ENCODE measurements at places on chromosomes 2 and 18.

GRCh38 chr2:236728916-236729670 is 159.5 kb downstream of the ACKR3 start:
- DNase-seq: no peak

GRCh38 chr2:3532941-3533340 is 13.6 kb upstream of the ADI1 start:
- DNase-seq: no peak

DNA sequence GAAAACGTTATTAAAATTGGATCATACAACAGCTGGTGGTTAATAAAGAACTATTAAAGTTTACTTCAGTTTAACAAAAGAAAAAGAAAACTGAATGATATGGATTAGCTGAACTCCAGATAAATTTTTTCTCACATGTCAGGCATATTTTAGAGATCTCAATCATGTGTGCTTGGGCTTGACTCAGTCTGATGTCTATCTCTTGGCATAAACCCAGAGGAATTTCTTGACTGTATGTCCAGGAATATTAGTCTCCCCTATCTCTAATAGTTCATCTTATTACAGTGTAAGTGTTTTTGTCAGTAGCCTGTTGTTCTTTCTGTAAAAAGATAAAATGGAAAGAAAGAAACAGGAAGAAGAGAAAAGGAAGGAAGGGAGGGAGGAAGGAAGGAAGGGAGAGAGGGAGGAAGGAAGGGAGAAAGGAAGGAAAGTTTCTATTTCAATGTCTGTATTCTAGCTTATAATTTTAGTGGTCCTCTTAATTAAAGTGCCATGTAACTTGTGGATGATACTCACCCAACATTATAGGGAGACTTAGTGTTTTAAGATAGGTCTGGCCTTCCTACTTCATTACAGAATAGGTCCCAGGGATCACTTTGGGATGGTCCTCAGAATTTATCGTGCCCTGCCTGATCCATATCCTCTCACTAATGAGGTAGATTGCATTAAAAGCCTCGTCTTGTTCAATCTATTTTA is 99.7 kb upstream of the UGP2 start:
- DNase-seq: peak; percentile 75

- DNase-seq: no peak
Measured at GRCh38 chr18:77052983-77053309, 79.6 kb downstream of the MBP start.

GRCh38 chr18:67639872-67640271 is 123.4 kb upstream of the DSEL start:
- no peak for DNase-seq

DNA sequence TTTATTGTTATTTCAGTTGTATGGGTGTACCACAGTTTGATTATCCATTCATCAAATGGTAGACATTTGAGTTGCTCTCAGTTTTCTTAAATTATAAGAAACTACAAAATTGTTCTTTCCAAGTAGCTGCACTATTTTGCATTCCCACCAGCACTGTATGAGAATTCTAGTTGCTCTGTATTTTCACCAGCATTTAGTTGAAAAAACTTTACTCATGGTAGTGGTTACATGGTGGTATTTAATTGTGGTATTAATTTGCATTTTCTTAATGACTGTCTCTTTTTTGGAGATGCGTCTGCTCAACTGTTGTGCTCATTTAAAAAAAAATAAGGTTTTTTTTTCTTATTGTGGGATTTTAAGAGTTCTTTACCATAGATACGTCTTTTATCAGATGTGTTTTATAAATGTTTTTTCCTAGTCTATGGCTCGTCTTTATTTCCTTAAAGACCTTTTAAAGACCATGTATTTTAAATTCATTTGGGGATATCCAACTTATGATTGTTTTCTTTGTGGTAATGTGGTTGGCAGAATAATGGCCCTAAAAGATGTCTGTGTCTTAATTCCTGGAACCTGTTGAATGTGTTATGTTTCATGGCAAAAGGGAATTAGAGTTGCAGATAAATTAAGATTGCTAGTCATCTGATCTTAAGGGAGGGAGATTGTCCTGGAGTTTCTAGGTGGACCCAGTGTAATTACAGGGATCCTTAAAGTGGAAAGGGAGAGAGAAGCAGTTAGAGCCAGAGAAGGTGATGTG is 37.4 kb downstream of the UBE2F start:
- DNase-seq: no peak

GRCh38 chr2:162123806-162124758 is 28.0 kb downstream of the GCG start:
- DNase-seq: peak; percentile 51

GRCh38 chr2:42810971-42811811 is 18.8 kb upstream of the HAAO start:
- peak; percentile 68 for DNase-seq

GRCh38 chr18:34870555-34871310 is 160.6 kb downstream of the DTNA start:
- DNase-seq: no peak

DNA sequence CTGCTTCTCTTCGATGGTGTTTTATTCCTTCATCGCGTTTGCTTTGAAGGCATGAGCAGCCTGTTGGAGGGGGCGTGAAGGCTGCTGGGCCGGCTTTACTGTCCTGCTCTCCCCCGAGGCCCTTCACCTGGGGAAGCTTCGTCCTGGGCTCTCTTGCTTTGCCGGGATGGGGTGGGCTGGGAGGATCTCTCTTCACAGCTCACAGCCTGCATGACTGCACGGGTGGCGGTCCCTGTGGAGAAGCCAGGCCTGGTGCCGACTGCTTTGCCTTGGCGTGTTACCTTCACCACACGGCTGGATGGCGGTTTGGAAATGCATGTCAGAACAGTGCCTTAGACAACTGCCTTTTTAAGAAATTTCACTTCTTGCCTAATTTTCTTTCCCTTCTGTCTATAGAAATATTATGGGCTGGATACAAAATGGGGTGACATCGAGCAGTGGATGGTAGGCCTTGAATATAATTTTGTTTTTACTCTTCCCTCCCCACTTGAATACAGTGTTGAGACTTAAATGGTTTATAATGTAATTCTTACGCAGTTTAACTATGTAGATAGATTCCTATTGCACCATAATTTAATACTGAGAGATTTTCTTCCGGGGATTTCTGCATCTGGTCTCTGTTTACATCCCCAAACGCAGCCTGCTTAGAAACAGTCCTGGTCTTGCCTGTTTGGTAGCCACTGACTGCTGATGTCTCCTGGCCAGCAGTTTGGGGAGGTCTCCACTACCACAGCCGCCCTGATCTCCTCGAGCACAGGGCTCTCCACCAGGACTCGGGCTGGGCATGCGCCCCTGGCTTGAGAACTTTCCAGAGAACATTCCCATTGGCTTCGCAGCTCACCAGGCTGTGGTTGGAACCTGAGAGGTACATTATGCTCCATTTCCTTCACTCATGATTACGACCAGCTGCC is 81.0 kb upstream of the RBM44 start:
- DNase-seq: no peak

- DNase-seq: no peak
Measured at GRCh38 chr2:108316461-108317258, 28.0 kb downstream of the SULT1C2 start.

GRCh38 chr2:64406407-64406774 is 47.6 kb upstream of the LGALSL start:
- DNase-seq: no peak

GRCh38 chr2:233679196-233679595 is 2.5 kb upstream of the UGT1A7 start:
- DNase-seq: no peak

- no peak for DNase-seq
Measured at GRCh38 chr2:88885679-88886416, 194.4 kb downstream of the RPIA start.

DNA sequence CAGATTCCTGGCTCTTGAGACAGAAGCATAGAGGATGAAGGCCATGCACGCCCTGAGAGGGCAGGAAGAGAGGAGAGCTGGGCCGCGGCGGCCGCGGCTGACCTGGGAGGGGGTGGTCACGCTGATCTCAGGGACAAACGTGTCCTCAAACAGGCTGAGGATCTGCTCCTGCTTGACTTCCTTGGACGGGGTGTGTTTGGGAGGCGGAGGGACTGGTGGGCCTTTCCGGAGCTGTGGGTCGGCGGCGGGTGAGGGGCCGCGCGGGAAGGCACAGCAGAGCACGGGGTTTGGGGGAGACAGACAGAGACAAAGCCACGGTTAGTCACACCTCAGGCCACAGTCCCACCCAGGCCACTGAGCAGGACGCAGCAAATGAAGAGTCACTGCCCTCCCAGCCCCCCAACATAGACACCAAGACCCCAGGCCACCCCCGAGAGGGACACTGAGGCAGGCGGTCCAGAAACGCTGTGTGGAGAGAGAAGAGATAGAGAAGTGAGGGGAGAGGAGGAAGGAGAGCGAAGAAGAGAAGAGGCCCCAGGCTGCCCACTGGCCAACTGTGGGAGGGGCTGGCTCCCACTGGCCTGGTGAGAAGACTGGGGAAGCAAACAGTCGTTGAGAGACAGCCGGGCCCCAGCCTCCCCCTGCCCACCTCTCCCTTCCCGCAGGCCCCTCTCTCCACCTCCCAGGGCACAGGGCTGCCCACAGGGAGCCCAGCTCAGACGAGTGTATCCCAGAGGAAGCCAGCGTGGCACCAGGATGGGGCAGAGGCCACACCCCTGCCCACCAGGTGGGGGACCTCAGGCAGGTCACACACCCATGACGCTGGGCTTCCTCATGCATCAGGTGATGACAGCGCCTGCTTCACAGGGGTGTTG is 49.3 kb downstream of the BIN1 start:
- DNase-seq: no peak

- peak; percentile 14 for DNase-seq
Measured at GRCh38 chr2:132038179-132038882, 123.4 kb downstream of the ANKRD30BL start.

DNA sequence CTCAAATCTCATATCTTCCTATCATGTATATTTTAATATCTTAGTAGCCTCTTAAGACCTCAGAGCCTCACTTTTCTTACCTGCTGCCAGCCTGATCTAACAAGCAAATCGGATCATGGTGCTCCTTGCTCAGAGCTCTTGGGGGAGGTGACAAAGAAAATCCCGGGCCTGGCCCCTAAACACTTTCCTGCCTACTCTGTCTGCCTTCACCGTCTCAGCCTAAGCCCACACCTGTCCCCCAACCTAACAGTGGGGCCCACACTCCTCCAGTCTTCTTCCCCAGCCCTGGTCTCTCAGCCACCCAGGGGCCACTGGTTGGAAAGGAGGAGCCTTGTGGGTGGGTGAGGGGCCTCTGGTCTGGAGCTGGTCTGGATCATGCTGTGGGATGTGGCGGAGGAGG is 207.3 kb downstream of the HAUS1 start:
- no peak for DNase-seq

DNA sequence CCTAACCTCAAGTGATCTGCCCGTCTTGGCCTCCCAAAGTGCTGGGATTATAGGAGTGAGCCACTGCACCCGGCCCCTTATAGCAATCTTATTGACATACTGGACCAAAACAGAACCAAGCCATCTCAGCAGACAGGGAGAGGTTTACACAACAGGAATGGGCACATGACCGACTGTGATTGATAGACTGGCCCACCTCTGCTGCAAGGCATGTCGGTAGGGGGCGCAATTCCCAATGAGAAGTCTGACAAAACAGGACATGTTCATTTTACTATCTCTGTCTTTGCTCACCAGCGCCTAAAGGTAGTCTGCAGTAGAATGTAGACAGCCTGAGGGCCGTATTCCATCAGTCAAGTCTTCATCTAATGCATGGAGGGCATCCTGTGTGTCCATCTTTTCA is 2.0 kb downstream of the LYPD6B start:
- no peak for DNase-seq

Data from fibroblast of skin of right biceps (primary cell).